Stimulated activated CD8-positive, alpha-beta memory T cell treated with anti-CD3 and anti-CD28 coated beads, Interleukin-4, amount 100 ng/mL, for 1 hour (primary cell): ENCODE measurements at places on chromosomes 1 and 21.

DNA sequence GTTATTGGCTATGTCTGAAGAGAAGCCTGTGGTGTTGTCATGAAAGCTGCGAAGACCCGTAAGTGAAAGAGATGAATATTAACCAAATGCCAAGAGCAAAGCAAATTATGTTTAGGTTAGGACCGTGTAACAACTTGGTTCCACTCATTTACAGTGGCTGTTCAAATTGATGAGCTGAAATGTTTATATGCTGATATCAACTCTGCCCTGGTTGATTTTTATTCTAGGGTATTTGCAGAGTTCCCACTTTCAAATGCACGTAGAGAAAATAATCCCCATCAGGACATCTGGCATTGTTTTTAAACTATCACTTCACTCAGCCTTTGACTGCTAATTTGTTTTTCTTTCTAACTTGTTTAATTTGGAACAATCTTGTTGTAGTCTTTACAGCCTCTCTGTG lies 581.6 kb upstream of the ADAMTS5 start:
- no peak for DNase-seq

GRCh38 chr21:40160911-40161310 lies 293.7 kb downstream of the PCP4 start:
- no peak for DNase-seq

GRCh38 chr1:16204634-16205333 lies 7.7 kb downstream of the ARHGEF19 start:
- no peak for DNase-seq

- DNase-seq: no peak
Measured at GRCh38 chr1:50289495-50289894, 133.7 kb downstream of the DMRTA2 start.

DNA sequence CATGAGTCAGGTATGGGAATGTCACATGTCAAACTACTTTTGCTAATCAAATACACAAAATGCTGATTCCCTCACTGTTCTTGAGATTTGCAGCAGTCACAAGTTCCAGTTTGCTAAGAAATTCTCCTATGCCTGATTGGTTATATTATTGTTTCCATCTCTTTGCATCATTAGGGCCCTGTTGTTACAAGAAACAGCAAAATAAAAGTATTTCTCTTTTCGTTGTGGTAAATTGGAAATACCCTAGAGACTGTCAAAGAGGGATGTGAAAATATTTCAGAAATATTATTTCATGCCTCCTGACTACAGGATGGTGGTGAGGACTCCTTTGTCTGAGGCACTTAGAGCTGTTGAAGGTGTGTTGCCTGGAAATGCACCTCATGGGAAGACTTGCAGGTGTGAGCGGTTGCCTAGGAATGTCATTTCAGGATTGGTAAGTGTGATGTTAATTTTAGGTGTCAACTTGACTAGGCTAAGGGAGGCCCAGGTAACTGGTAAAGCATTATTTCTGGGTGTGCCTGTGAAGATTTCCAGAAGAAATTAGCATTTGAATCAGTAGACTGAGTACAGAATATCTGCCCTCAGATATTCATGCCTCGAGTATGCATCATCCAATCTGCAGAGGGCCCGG lies 117.4 kb downstream of the ROR1 start:
- no peak for DNase-seq

GRCh38 chr1:200445213-200445612 lies 35.4 kb upstream of the ZNF281 start:
- DNase-seq: no peak

DNA sequence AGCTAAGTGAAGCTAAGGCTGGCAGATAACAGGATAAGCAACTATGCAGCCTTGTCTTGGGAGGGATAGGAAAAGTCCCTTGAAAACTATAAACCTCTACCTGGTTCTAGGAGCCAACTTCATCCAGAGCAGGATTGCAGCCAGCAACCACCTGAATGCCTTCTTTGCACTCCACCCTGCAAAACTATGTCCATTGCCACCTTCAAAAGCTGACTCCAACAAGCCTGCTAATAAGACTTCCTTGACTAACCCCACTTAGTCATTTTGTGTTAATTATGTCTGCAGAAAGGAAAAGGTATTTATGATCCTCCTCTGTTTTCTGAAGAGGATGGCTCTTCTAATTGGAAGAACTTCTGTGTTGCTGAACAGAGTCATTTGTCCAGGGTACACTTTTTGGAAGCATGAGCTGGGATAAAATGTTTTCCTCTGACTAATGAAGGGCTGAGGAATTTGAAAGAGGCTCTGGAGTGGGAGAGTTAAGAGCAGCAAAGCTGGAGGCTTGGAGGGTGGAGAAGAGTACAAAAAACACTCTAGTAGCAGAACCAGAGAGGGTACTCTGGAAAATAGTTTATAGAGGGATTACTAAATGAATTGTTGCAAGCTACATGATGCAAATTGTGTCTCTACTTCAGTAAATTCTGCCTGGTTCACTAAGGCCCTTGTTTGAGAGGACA lies 9.6 kb upstream of the RIMKLA start:
- DNase-seq: no peak

DNA sequence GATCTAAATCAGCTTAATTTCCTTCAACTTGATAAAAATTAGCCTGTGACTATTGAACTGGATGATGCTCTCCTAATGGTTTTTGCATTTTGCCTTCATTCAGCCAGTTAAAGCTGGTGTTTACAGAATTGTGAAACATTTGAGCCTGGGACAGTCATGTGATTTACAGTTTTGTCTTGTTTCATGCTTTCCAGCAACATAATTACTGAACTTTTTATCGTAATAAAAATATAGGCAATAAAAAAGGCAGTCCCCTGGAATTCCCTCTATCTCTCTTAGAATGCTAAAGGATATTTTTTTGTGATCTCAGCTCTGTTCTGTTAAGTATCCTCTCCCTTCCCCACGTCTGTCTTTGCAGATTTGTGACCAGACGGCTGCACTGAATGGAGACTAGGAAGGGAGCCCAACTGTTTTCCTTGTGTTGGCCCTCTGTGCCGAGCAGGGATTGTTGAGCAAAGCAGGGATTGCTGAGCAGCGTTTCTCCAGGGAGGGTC lies 70.3 kb upstream of the RGL1 start:
- DNase-seq: no peak

DNA sequence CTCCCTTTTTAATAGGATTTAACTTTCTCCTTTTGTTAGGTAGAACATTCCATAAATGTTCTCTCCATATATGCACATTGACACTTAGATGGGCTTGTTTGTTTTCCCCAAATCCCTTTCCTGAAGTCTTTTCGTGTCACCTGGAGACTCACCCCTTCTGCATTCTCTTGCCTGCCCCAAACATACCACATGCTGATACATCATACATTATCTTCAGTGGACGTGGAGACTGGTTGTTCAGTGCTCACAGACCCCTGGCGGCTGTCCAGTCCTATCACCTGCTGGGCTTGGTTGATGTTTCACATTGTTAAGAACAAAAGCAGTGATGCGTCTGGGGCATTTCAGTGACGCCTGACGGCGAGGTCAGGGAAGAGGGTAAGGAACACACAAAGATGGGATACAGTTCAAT lies 22.2 kb downstream of the FMOD start:
- no peak for DNase-seq

- DNase-seq: no peak
Measured at GRCh38 chr1:230421481-230421880, 4.7 kb downstream of the PGBD5 start.

DNA sequence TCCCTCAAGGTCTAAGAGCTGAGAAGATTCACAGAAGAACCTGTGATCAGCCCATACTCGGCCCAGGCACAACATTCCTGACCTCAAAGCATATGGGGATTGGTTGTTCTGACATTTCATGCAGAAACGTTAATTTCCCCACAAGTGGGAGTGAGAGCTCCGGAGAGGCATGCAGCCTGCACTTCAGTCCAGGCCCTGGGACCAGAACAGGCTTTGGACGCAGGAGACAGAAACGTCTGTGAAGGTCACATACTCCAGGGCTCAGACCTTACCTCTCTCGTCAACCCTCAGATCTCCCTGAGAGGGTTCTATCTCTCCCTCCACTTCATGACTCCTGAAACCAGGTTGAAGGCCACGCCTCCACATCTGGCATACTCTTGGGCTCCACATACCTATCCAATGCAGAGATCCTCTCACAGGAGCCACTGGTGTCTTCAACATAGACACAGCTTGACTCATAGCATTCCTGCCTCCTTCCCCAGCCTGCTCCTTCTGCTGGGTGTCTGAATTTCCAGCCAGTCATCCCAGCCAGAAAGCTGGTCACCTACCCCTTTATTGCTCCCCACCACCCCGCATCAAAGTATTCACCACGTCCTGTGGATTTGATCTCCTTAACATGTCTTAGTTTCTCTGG lies 149.2 kb downstream of the OMA1 start:
- DNase-seq: no peak

DNA sequence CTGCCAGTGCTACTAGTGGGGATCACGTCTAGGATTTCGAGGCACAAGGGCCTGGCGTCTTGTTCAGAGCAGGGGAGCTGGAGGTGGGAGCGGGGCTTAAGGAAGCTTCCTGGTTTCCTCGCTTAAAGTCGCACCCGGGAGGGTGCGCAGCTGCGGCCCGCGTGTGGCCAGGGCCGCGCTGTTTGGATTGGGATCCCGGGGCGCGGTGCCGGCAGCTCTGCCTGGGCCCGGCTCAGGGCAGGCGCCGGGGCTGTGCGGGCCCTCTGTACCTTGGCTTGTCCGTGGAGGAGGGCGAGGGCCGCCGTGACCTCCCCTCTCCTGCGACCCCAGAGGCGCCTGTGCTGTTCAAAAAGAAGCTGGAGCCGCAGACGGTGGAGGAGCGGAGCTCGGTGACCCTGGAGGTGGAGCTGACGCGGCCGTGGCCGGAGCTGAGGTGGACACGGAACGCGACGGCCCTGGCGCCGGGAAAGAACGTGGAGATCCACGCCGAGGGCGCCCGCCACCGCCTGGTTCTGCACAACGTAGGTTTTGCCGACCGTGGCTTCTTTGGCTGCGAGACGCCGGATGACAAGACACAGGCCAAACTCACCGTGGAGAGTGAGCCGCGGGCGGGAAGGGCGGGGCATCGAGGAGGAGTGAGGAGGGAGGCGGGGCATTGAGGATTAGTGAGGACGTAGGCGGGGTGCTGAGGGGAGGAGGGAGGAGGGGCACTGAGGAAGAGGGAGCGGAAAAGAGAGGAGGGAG lies 67.8 kb downstream of the OBSCN start:
- DNase-seq: peak; percentile 82

GRCh38 chr1:230797942-230798365 lies 50.8 kb downstream of the CAPN9 start:
- no peak for DNase-seq

- no peak for DNase-seq
Measured at GRCh38 chr21:35614396-35614921, 445.9 kb downstream of the SETD4 start.

GRCh38 chr1:223756806-223757700 lies 44.7 kb downstream of the CAPN2 start:
- DNase-seq: no peak

- DNase-seq: no peak
Measured at GRCh38 chr21:37525810-37526209, 159.2 kb downstream of the DYRK1A start.

- no peak for DNase-seq
Measured at GRCh38 chr1:164731161-164731876, 172.3 kb downstream of the PBX1 start.

DNA sequence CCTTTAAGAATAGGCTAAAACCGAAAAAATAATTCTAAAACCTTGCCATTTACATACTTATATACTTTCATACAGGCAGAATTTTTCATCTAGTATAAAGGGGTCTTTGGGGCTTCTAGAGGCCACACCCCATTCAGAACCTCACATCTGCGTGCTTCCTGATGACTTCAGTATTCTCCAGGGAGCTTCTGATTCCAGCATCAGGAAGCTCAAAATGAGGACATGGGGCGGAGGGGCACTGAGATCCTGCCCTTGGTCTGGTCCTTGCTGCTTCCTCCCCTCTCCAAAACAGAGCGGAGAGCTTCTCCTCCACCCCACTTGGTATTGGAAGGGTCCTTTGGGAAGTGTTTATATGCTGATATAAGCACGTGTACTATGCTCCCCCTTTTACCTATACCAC lies 13.8 kb downstream of the PAX7 start:
- no peak for DNase-seq

DNA sequence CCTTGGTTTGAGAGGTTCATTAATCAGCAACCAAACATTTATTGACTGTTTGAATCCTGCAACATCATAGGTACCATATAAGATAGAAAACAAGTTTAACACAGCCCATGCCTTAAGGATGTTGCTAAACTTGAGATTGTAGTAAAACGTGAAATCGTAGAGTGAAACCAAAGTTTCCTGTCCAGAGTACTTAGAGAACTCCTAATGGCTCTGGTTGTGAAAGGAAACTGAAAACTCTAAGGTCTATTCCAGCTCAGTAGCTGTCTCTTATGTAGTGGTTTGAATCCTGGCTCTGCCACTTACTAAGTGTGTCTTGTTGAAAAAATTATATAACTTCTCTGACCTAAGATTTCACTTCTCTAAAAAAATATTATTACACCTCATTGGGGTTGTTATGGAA lies 310.9 kb downstream of the NTNG1 start:
- no peak for DNase-seq

DNA sequence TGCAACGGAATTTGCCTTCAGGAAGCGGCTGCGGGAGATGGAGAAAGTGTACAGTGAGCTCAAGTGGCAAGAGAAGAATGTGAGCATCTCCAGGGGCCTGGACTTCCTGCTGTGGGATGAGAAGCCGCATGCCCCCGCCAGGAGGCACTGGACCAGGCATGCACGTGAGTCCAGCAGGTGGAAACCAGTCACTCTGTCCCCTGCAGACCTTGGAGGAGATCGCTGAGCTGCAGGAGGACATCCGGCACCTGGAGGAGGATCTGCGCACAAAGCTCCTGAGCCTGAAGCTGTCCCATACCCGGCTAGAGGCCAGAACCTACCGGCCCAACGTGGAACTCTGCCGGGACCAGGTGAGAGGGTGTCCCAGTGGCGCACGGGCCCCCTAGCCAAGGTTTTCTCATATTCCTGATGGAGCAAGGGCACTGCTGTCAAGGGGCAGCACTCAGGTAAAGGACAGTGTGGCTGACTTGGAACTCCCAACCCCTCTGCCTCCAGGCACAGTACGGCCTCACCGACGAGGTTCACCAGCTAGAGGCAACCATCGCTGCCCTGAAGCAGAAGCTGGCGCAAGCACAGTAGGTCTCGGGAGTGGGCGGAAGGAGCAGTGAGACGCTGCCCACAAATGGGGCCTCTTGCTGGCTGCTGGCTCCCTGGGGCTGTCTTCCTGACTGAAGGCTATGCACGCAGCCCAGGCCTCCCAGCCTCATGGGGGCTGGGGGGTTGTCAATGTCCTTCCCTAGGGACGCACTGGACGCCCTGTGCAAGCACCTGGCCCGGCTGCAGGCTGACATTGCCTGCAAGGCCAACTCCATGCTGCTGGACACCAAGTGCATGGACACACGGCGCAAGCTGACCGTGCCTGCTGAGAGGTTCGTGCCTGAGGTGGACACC lies 1.2 kb upstream of the ADPRS start:
- DNase-seq: no peak

- no peak for DNase-seq
Measured at GRCh38 chr1:114145504-114146151, 8.0 kb downstream of the SYT6 start.

DNA sequence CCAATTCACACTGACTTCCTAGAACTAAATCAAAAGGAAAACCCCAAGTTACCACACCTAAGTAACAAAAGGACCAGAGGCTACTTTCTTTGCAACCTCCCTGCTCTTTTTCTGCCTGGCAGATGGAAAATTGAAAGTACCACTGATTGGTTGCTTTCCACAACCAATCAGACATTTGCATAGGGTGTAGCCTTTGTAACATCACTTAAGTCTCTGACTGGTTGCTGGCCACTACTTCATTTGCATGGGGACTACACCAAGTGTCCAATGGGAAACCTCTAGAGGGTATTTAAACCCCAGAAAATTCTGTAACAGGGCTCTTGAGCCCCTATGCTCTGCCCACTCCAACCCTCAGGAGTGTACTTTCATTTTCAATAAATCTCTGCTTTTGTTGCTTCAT lies 365.0 kb downstream of the LTN1 start:
- DNase-seq: no peak

- DNase-seq: no peak
Measured at GRCh38 chr21:37028570-37028969, 22.1 kb downstream of the RIPPLY3 start.
